ENCODE measurements at places on chromosomes 4 and X.

- DNase-seq: no peak
These were observed 209.7 kb upstream of the BOD1L1 start for GRCh38 chr4:13836946-13837912.

- no peak for DNase-seq
These were observed 185.1 kb downstream of the PDHA2 start for GRCh38 chr4:96025011-96025410.

DNA sequence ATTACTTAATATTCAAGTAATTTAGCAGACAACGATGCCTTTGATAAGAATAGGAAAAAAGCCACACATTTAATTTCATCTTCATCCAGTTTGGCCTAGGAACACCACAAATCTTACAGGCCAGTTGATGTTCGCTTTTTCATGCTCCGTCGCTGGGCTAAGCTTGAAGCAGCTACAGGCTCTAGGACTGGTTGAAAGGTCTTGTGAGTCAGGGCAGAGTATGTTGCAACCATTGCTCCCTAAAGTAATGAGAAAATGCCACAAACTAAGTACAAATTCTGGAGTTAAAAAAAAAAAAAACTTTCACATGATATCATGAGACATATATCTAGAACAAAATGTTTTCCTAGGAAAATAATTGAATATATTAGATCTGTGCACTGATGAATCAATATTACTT, 123.8 kb downstream of the RPS6KA6 start:
- no peak for DNase-seq

DNA sequence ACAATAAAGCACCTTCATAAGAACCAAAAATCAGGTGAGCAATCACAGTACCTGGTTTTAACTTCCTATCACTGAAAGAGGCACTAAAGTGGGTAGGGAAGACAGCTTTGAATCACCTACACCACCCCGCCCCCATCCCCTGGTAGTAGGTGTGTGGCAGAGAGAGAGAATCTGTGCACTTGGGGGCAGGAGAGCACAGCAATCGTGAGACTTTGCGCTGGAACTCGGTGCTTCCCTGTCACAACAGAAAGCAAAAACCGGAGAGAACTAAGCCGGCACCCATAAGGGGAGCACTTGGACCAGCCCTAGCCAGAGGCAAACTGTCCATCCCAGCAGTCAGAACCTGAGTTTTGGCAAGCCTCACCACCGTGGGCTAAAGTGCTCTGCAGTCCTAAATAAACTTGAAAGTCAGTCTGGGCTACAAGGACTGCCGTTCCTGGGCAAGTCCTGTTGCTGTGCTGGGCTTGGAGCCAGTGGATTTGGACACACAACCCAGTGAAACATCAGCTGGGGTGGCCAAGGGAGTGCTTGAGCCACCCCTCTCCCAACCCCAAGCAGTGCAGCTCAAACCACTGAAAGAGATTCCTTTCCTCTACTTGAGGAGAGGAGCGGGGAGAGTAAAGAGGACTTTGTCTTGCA, 32.1 kb downstream of the NDUFB11 start:
- no peak for DNase-seq

DNA sequence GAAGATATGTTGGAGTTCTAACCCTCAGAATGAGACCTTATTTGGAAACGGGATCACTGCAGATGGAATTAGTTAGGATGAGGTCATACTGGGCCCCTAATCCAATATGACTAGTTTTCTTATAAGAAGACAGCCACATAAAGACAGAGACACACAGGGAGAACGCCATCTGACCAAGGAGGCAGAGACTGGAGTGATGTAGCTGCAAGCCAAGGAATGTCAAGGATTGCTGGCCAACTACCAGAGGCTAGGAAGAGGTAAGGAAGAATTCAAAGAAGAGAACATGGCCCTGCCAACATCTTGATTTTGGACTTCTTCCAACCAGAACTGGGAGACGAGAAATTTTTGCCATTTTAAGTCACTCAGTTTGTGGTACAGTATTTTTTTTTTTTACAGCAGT, 152.8 kb upstream of the DIPK2B start:
- no peak for DNase-seq

GRCh38 chrX:130071611-130072344, 38.5 kb downstream of the ELF4 start:
- no peak for DNase-seq

DNA sequence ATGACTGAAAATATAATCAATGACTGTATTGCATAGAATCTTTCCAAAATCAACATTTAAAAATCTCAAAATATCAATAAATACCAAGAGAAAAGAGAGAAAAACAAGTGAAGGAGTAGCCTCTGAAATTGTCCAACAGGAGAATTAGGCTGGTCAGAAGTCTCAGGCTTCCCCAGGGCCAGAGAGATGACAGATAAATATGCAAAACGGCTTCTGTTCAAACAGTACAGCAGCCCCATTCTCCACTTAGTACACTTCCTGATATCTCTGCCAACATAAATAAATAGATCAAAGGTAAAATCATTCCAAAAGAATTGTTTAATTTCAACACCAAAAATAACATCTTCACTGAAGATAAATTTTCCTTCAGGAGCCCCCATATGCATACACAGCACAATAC, 204.7 kb upstream of the GABRA2 start:
- DNase-seq: no peak

DNA sequence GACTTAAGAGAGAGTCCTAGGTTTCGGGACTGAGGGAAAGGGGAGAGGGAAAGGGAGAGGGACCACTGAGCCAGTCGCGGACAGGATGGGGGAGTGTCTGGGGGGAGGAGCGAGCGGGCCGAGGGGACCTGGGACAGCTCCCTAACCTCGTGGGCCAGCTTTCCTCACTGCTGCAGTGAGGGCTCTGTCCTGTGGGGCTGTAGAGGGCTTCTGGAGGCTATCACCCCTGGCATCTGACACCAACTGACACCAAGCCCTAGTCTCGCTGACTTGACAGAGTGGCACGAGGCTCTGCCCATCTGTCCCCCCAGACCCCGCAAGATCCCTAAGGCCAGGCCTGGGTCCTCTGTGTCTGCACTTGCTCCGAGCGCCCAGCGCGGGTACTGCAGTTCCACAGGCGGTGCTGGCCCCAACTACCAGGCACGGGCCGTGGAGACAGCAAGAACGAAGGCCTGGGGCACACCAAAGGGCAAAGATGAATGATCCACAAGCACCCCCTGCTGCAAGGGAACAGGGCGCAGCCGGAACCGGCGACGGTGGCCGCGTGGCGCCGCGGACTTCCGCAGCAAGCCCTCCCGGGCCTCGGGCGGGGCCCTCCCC, 465 bp downstream of the HAUS7 start:
- DNase-seq: no peak

DNA sequence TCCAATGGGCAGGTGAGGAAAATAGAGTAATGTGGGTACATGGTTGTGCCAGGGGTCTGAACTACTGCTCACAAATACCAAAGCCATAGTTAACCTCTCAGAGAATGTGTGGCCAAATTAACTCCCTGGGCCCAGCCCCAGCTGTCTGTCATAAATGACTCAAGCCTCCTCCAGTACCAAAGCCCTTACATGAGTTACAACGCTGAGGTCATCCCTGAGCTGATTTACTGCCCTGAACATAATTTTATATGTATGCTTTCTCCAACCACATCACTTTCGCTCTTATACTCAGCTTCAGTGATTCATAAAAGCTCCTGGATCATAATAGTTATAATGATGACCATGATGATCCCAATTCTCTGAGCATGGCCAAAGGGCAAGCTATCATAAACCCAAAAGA, 283.9 kb downstream of the NKX6-1 start:
- DNase-seq: no peak

DNA sequence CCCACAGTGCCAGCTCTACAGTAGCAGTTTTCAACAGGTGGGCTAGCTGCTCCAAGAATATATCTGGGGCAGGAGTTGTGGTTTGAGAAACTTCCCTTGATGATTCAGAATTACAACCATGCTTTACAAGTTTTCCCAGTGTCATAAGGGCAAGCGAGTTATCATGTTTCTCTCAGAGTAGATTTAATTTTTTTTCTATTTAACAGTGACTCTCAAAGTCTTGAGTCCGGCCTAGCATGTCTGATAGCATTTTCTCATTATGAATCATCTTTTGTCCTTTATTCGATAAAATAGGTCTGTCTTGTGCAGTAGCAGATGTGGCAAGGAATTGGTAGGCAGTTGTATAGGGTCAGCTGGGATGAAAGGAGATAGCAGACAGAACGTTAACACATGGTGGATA, 62.2 kb upstream of the SPANXD start:
- no peak for DNase-seq

DNA sequence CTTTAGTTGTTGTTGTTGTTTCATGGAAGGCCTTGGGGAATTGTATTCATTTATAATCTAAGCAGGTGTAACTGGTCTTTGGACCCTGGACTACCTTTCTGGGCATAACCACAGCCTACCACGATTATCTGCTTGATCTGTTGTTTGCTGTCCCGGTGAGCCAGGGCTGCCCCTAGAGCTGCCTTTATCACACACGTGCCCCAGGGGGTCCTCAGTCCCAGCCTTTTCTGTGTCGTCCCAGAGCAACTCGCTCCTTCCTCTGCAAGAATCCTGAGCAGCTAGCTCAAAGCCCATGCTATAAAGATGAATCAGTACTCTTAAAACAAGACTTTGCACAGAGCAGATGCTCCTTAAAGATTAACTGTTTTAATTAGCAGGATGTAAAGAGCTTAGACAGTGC, 273.2 kb downstream of the EVC2 start:
- no peak for DNase-seq

DNA sequence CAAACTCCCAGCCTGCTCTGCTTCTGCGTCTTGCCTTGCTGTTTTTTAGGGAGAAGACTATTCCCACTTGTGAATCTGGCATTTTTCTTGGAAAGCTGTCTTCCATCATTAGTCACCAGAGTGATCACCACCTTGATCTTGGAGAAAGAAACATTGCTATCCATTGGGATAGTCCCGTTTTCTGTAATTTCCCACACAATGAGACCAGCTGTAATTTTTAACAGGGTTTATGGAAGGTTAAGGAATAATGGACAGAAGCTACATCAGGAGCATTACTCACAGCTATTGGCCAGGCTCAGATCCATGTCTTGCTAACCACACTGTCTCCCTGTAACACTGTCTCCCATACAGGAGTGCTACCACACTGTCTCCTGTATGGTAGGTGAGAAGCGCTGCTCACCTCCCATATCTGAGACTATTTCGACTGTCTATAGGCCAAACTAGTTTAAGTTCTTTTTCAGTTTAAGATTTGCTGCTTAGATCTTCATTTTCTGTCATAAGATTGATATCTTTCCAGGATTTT, 523.0 kb downstream of the SPRY1 start:
- no peak for DNase-seq
